Activated CD4-positive, alpha-beta T cell treated with anti-CD3 and anti-CD28 coated beads, Interleukin-2, Interleukin-6, amounts not matched to agents 100 ng/mL and 50 ng/mL, durations not matched to agents 16 hours and 8 hours (primary cell): ENCODE measurements at places on chromosomes 4 and X.

DNA sequence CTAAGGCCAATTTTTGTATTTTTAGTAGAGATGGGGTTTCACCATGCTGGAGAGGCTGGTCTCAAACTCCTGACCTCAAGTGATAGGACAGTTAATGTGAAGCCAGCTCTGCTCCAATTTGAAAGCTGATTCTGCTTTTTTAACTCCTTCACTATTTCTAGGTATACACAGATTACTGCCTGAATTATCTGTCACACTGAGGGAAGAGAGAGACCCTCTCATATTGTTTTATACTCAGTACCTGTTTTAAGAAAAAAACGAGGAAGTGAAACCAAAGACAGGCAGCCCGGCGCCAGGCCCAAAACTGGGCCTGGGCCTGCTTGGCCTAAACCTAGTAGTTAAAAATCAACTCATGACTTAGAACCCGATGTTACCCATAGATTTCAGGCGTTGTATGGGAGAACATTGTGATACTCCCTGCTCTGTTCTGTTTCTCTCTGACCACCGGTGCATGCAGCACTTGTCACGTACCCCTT lies 1601.5 kb upstream of the PCDH10 start:
- DNase-seq: no peak

DNA sequence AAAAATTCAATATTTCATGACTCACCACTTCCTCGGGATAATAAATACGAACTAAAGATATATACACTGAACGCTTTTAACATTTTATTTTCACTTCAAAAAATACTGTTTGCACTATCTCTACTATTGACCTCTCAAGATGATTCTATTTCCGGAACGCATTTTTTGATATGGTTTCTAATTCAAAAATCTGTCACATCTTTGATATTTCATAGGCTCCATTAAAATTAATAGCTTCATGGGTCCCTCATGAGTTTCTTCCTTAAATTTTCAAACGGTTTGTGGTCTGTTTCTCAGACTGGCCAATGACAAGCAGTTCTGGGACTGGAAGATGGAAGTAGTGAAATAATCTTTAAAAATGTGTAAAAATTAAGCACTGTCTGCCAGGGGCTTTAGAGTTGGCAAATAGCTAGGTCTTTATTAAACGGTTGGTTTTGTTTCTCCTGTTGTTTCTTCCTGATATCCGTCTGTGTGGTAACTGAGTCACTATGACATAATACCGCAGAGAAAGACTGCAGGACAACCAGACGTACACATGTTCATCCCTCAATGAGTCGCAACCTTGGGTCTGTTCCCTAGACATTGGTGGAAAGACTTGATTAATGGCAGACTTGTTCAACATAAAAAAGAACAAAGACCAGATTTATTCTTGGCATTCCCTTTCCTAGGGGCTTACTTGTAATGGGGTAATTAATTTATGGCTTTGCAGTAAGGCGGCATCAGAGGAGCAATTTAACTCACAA lies 133.8 kb downstream of the PALLD start:
- DNase-seq: no peak

- DNase-seq: no peak
These were observed 1012.1 kb downstream of the RAB28 start for GRCh38 chr4:12472087-12472486.

GRCh38 chrX:48826876-48827653 lies 752 bp downstream of the ERAS start:
- no peak for DNase-seq

- peak; percentile 65 for DNase-seq
These were observed 519.2 kb downstream of the RPA4 start for GRCh38 chrX:97402903-97403302.

DNA sequence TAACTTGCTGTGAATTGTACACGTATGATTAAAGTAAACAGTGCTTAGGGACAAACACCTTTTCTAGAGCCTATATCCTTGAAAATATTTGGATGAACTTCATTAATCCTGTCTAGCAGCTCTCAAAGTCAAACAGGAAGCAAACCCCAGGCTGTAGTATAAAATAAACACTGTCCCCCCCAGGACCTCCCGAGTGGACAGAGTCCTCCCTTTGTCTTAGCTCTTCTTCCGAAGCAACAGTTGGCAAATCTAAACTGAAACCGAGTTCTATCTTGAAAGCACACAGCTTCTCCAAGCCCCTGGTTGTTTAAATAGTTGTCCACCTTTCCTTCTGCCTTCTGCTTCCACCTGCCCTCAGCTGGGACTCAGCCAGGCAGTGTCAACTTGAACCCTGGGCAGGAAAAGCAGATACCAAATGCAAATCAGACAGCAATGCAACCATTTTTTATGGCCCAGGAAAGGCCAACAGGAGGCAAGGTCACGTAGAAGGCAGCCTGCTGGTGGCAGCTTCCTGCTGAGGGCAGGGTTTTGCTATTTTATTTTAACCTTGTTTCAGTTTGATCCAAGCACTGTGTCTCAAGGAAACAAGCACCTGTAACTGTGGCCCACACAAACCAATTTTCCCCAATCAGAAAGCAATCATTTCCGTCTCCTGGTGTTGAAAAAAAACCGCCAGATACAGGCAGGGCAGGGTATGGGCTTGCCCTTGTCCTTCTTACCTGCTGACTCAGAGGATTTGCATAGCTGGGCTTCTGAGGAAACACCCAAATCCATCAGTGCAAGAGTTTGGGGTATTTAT lies 110.3 kb upstream of the KIT start:
- peak; percentile 9 for DNase-seq

GRCh38 chr4:4867375-4868039 lies 8.0 kb downstream of the MSX1 start:
- no peak for DNase-seq

- DNase-seq: no peak
These were observed 24.4 kb upstream of the MSL3 start for GRCh38 chrX:11733614-11734013.

GRCh38 chr4:60750962-60751361 lies 449.2 kb upstream of the ADGRL3 start:
- no peak for DNase-seq

DNA sequence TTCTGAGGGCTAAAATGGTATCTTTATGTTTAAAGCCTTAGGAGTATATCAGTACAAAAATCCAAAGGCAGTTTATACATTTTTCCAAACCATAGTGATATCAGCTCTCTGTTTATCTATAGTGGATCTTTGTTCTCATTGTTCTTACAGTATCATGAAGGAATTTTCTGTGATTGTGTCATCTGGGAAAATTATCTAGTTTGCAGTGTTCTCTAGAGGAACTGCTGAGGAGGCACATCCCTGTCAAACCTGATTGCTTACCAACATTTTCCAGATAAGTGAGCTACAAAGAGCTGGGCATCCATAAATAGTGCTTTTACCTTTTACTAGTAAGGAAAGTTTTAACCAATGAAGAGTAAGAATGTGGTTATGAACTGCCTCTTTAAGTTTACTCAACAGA lies 44.9 kb upstream of the SLC25A31 start:
- DNase-seq: no peak

GRCh38 chr4:8238036-8238511 lies 31.5 kb upstream of the HTRA3 start:
- no peak for DNase-seq

DNA sequence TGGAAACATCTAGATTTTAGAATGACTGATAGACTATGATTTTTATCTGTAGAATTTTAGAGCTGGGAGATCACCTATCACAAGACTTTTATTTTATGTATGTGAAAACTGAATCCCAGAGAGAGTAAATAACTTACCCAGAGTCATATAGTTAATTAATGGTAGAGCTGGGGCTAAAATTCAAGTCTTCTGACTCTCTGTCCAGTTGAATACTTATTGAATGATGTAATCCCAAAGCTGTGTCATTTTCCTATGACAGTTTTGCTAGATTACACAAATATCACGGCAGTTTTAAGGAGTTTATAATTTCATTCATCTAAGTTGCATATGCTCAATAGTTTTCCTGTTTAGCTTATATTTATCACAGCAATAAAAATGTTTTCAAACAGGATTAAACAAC lies 6.7 kb downstream of the NRK start:
- no peak for DNase-seq

DNA sequence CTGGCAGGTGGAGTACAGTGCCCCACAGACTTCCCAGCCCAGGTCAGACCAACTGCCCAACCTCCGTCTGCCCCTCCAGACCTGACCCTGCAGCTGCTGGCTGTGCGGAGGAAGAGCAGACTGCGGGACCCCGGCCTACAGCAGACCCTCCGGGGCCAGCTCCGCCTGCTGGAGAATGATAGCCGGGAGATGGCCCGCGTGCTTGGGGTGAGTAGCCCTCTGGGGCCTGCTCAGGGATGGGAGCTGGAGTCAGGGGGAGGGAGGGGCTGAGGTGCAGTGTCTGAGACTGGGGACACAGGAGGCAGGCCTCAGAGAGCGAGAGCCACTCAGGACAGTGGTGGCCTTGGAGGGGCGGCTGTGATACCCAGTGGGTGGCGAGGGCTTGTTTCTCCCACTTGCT lies 13.5 kb downstream of the SH3TC1 start:
- DNase-seq: no peak

DNA sequence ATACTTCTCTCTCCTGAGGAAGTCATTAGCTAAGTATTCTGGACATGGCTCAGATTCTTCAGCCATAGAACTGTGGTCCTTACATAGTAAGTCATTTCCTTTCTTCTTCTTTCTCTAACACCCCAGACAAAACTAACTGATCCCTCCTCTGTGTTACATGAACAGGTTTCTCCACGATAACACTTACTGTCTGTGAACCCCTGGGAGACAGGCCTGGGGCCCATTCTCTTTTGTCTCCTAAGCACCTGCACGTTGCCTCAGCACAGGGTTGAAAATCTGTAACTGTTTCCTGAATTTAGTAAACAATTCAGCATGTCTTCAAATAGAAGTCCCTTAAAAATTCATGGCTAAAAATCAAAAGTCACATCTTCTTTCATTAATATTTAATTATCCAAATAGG lies 24.7 kb downstream of the APBB2 start:
- DNase-seq: no peak

DNA sequence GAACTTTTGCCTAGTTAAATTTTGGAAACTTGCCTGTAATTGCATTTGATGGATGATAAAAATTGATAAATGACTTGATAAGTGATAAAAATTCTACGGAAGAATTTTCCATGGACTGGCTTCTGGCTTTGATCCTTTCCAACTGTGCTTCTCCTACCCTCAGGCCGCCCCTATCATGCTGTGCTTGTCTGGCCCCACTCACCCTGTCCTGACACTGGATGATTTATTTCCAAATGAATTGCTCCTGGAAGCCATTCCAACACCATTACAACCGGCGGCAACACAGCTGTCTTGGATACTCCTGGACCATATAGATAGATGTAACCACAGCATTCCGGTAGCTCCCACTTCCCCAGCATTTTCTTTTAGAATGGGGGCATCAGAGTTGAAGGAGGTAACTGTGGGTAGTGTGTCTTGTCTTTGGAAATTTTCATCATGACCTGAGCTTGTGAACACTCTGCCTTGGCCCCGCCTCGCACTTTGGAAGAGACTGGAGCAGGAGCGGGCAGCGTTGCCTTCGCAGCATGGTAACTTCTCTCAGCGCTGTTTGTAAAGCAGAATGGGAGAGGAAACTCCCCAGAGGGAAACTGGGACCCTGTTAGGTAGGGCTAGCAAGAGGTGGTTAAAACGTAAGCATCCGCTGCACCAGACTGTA lies 77.4 kb downstream of the TBL1X start:
- no peak for DNase-seq

DNA sequence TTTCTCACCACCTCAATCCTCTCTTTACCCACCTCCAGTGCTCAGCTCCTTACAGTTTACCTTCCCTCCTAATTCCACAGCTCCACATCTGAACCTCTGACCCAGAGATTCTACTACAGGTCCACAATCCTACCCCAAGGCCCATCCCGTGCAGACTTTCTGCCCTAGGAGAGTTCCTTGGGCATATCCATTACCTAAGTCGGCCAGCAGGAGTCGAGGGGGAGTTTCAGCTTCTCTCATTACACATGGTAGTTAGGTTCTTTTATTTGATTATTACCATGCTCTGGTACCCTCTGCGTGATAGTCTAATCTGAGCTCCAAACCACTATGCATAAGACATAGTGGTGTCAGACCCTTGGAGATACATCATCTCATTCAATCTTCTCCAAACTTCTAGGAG lies 117.9 kb downstream of the SH3RF1 start:
- DNase-seq: no peak

GRCh38 chr4:102430461-102430910 lies 70.7 kb upstream of the NFKB1 start:
- DNase-seq: no peak

DNA sequence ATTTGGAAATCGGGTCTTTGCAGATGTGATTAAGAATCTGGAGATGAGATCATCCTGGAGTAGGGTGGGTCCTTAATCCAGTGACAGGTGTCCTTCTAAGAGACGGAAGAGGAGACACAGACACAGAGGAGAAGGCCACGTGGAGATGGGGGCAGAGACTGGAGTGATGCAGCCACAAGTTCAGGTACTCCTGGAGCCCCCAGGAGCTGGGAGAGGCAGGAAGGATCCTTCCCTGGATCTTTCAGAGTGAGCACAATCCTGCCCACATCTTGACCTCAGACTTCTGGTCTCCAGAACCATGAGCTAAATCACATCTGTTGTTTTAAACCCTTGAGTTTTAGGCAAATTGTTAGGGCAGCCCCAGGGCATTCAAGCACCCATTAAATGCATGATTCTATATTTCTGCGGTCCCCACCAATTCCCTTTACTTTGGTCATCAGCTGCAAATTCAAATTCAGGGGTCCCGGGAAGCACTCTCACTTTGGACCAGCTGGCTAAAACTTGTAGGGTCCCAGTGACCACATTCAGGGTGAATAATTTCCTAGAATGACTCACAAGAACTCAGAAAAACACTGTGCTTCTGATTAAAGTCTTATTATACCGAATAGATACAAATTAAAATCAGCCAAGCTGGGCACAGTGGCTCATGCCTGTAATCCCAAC lies 12.8 kb upstream of the AKAP17A start:
- no peak for DNase-seq

GRCh38 chrX:117840645-117841044 lies 276.0 kb downstream of the KLHL13 start:
- no peak for DNase-seq

DNA sequence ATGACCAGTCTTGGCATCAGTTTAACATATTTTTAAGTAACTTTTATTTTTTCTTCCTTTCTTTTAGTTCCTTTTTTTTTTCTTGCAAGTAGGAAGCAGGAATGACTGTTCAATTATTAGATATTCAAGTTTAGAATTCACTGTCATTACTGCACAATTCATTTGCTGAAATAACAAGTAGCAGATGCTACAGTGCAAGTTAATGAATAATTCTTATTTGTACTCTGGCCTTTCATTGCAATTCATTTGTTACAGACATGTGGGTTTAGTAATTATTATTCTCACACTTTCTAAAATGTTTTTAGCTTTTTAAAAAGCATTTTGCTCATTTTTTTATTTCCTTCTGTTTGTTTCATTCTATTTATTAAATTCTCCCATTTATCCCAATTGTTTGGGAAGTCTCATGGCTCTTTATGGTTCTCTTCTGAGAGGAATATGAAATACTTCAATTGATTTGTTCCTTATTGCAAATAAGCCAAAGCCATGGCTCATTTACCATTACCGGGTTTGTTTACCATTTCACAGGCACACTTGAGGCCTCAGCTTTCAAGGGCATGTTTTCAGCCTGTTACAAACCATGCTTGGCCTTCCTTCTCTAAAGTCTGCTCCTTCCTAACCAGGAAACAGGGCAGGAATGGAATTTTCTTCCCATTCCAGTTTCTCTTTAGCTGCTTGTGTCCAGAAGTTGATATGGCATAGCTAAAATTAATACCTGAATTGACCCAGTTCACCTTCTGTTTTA lies 4.6 kb upstream of the DCAF4L1 start:
- DNase-seq: no peak
